ENCODE measurements at places on chromosomes 11 and 22. TPM values are rescaled to one million over a fixed set of nuclear protein-coding genes. Genes with fewer than 3 reads are reported as not detected.

The PATE2 gene
- total RNA-seq: not detected

The PARVG gene
- total RNA-seq: 8.8 TPM

The TEAD1 gene
- 272 TPM for total RNA-seq

The OTOG gene
- not detected for total RNA-seq

DNA sequence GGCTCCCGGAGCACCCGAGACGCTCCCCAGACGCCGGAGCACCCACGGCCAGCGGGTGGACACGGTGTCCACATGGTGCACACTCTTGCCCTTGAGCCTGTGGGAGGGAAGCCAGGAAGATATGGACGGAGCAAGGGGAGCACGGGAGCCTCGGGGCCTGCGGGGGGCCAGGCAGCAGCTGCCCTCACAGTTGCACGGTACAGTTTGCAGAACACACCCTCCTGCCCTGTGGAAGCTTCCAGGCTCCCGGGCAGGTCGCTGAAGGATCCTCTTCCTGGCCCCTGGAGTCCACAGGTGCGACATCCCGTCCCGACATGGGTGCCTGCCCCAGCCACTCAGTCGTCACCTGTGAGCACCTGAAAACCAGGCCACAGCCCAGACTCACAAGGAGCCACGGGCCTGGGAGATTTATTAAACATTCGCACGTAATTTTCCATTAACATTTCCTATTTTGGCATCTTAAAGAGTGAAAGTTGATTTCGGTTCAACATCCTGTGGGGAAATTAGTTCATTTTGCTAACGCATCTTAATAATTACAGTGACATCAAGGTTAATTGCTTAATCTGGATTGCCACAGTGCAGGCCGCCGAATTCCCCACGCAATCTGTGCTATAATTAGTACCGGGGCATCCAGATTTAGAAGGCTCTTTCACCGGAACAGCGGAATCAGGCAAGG lies 253.3 kb downstream of the BRD1 start:
- ATAC-seq: no peak

GRCh38 chr22:37421468-37421877 lies 5.8 kb downstream of the ELFN2 start:
- no peak for ATAC-seq

DNA sequence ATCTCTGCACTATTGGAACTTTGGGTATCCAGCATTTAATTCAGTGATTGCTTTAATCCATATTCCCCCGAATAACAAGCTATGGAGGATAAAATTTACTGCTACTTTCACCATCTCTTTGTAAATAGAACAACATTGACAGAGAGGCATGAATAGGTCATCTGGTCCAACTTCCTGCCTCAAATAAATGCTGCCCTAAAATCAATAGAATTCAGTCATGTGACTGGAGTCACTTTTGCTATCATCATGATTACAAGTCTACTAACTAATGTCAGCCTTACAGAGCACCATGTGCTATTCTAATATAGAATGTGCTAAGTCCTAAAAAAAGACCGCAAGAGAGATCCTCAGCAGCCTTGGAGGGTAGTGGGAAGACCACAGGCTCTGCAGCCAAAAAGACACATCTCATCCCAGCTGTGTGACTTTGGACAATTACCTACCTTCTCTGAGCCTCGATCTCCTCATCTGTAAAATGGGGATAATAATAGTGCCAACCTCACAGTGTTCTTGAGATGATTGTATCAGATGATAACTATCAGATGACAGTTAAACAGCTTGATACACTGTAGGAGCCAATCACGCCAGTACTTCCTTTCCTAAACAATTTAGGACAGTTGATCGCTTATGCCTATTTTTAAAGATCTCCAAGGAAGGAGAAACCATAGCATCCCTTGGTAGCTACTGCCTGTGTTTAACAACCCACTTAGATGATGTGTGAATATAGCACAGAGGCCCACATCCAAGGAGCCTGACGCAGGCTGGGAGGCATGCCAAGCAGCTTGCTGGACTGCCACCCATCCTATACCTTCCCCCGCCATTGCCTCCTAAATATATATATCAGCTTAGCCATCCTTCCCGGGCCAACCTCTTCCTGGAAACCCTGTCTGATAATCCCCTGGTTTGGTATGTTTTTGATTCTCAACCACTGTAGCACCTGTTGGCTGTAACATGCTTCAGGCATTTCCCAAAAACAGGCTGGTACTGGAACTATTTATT lies 77.3 kb upstream of the PHF21A start:
- no peak for ATAC-seq

GRCh38 chr22:26477341-26477731 lies 6.2 kb downstream of the HPS4 start:
- ATAC-seq: no peak

DNA sequence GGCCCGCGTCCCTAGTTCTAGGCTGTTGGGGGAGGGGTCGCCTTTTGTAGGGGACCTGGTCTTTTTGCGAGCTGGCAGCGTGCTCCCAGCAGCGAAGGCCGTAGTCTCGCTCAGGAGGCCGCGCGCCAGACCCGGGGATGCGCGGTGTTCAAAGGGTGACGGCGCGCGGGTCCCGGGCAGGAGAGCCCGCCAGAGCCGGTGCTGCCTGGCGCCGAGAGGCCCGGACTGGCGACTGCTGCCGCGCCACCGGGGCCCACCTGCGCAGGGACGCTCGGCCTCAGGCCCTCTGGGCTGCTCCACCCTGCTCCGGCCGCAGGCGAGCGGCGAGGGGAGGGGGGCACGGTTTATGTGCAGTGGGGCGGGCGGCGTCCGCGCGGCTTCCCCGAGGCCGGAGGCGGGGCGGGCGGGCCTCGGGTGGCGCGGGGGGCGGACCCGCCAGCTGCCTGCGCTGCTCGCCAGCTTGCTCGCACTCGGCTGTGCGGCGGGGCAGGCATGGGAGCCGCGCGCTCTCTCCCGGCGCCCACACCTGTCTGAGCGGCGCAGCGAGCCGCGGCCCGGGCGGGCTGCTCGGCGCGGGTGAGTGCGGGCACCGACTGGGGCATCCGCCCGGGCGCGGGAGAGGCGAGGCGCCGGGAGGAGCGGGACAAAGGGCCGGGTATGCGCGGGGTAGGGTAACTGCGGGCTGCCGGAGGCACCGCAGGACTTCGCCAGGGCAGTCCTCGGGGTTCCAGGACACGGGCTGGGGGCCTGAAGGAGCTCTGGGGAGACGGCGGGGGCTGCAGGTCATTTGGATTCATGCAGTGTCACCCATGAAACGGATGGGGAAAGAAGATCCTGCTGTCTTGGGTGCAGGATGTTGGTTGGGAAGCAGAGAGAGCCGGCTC lies at the start of gene PRSS23:
TSS of gene PRSS23 (plus strand) at position 467 of the 884 bp plus-strand sequence. CDS start 7,102 bp downstream, outside the sequence.
- peak; percentile 91 for ATAC-seq

DNA sequence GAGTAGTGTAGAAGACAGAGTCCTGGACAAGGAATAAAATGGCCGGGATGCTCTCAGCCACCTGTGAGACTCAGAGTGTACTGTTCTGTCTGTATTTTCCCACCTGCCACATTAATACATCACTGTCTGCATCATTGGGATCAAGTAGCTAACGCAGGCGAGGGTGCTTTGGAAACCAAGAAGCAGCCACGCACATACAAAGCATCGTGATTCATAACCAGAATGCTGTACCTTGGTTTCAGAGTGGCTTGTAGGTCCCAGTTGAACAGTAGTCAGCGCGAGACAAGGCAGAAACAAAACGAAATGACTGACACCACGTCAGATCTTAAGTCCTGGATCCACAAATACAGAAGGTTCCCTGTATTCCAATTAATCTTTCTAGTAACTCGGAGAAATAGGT lies 198.3 kb downstream of the GRIK4 start:
- ATAC-seq: no peak

- no peak for ATAC-seq
Observed at GRCh38 chr22:48880749-48881148, 946.9 kb downstream of the BRD1 start.

GRCh38 chr11:34938611-34939010 lies 22.2 kb downstream of the PDHX start:
- ATAC-seq: no peak

All from gastroesophageal sphincter (tissue), 4 donors.